ENCODE measurements at places on chromosomes 3 and 15. TPM values are rescaled to one million over a fixed set of nuclear protein-coding genes. Genes with fewer than 3 reads are reported as not detected.

AGBL1 gene
- under 0.01 TPM for total RNA-seq

CCDC9B gene
- 15.2 TPM for total RNA-seq

ZMAT3 gene
- 54.2 TPM for total RNA-seq

IMP3 gene
- total RNA-seq = 64.3 TPM

AMOTL2 gene
- 141 TPM for total RNA-seq

DISP2 gene
- under 0.01 TPM for total RNA-seq

HTR3D gene
- total RNA-seq = not detected

DUT gene
- 39.2 TPM for total RNA-seq

ADPRH gene
- total RNA-seq = 9.2 TPM

EOMES gene
- 0.10 TPM for total RNA-seq

DOCK3 gene
- total RNA-seq = 0.19 TPM

SPCS1 gene
- 57.1 TPM for total RNA-seq

PLA2G4B gene
- total RNA-seq = 28.1 TPM

ESYT3 gene
- total RNA-seq = not detected

IGSF10 gene
- total RNA-seq = not detected

ALPK3 gene
- 69.8 TPM for total RNA-seq

TERC gene
- total RNA-seq = 245 TPM

GRAMD1C gene
- 26.8 TPM for total RNA-seq

FAM81A gene
- total RNA-seq = not detected

DPPA4 gene
- not detected for total RNA-seq

RMDN3 gene
- 29.4 TPM for total RNA-seq
